ENCODE measurements at places on chromosomes 7 and 10. TPM values are rescaled to one million over a fixed set of nuclear protein-coding genes. Genes with fewer than 3 reads are reported as not detected.

The FKBP6 gene
- total RNA-seq: not detected

The ANKRD2 gene
- total RNA-seq: not detected

The AKR1B1 gene
- total RNA-seq: 64.3 TPM

The PLEKHA8 gene
- 9.9 TPM for total RNA-seq

The CTAGE4 gene
- 2.2 TPM for total RNA-seq

The CFAP43 gene
- total RNA-seq: not detected

The WEE2 gene
- not detected for total RNA-seq

The WDR86 gene
- total RNA-seq: 7.2 TPM

The UTF1 gene
- not detected for total RNA-seq

The STOX1 gene
- 0.16 TPM for total RNA-seq

The GSTO2 gene
- 2.4 TPM for total RNA-seq

The NEURL1 gene
- 0.95 TPM for total RNA-seq

The SLC26A3 gene
- total RNA-seq: not detected

The AMZ1 gene
- 0.73 TPM for total RNA-seq

DNA sequence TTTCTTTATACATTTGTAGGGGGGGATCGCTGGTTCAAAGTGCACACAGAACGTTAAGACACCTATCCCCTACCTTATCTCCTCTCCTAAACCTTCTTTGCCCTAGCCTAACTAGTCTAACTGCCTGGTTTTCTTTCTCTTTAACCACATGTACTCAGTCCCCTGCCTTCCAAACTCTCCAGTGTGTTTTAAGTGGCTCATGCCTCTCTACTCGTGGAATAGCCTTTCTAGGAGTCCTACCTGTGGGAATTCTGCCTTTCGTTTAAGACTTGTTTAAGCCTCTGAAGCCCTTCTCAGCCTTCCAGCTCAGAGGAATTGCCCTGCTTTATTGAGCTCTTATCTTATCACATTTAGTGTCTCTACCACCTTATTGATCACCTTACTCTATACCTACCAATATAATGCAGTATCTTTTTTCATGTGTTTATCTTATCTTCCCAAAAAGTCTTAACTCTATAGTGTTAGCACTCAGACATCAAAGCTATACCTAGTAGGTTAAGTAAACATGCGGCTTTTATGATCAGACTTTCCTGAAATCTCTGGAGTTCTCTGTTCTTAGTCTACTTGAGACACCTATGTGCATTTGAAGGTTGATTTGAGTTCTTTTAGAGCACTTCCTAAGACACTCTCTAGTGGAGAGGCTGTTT is 50.7 kb downstream of the ARID5B start:
- no peak for DNase-seq

DNA sequence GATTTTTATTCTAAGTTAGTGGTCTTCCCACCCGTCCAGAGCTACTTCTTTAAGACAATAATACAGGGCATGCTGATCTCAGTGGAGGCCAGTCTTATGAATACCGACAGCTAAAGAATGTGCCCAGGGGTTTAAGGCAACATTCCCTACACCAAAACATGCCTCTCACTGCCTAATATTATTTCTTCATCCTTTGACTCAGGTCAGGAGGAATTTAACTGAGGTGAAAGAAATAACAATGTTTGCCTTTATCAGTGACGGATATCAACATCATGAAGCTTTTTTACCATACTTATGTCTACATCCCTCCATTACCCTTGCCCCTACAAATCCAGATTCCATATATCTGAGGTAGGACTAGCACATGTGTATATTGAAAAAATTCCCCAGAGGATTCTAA is 33.3 kb upstream of the TES start:
- DNase-seq: no peak

GRCh38 chr7:95264363-95264891 is 59.9 kb downstream of the PON1 start:
- no peak for DNase-seq

GRCh38 chr7:140653319-140654108 is 12.9 kb upstream of the DENND2A start:
- DNase-seq: no peak

- DNase-seq: no peak
Observed at GRCh38 chr7:147151661-147152060, 1035.1 kb downstream of the CNTNAP2 start.

GRCh38 chr10:58436071-58436470 is 50.9 kb downstream of the TFAM start:
- DNase-seq: no peak

DNA sequence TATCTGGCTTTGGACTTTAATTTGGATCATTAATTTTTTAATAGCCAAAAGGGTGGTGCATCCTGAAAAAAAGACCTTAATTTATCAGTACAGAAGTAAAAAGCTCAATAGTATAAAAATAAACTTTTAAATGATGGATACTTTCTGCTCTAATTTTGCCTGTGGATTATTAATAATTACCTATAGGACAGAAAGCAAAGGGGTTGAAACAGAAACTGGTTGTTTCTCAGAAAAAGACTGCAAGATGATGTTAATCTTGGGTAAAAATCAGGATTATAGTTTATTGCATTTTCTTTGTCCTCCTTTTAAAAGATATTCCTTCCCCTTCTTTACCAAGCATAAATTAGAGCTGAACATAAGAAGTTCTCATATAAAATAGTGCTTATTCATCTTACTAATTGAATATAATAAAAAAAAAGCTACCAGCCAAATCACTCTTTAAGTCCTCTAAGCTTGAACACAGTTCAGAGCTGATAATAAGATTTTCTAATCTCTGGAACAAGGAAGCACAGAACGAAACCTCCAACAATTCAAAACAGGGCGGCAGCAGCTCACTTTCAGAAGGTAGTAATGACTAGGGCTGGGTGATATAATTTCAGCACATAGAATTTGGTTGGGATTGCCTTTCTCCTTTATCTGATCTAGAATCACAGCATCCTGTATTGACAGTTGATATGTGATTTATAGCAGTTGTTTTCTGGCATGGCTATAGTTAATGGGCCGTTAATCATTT is 8.1 kb upstream of the GPR85 start:
- DNase-seq: no peak

- DNase-seq: no peak
Observed at GRCh38 chr10:119852277-119852676, 20.4 kb downstream of the MCMBP start.

DNA sequence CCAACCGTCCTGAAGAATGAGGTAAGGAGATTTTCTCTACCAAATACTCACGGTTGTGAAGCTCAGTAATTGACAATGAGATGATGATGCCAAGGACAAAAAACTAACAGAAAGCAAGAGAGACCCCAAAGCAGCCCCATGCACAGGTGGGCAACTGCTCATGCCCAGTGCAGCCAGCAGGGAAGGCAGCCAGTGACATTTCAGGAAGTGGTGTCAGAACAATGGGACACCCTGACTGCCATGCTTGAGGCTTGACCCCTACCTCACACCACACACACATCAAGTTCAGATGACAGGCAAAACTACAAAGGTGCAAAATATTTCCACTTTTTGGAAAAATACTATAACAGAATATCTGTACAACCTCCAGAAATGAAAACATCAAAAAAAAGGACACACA is 66.9 kb downstream of the CFAP46 start:
- DNase-seq: no peak

- no peak for DNase-seq
Observed at GRCh38 chr10:61385231-61386001, 67.8 kb downstream of the TMEM26 start.

DNA sequence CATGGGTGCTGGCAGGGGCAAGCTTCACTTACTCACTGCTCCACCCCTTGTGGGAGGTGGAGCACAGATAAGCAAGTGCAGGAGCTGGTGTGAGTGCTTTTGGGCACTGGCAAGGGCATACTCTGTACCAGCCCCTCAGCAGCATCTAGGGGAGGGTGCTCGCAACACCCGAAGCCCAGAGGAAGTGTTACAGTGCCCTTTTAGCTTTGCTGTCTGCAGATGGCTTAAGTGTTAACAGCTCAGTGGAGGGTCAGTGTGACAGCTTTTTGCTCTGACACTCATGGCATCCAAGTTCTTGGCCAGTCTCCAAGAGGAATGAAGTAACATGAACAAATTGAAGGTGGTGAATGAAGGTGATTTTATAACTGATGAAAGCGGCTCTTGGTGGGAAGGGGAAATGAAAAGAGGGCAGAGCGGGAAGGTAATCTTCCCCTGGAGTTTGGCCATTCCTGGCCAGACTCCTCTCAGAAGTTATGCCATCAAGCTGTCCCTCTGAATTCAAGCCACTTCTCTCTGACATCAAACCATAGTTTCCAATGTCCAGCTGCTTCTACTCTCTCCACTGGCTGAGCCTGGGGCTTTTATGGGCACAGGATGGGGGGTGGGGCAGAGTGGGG is 862.5 kb downstream of the KCNMA1 start:
- no peak for DNase-seq

DNA sequence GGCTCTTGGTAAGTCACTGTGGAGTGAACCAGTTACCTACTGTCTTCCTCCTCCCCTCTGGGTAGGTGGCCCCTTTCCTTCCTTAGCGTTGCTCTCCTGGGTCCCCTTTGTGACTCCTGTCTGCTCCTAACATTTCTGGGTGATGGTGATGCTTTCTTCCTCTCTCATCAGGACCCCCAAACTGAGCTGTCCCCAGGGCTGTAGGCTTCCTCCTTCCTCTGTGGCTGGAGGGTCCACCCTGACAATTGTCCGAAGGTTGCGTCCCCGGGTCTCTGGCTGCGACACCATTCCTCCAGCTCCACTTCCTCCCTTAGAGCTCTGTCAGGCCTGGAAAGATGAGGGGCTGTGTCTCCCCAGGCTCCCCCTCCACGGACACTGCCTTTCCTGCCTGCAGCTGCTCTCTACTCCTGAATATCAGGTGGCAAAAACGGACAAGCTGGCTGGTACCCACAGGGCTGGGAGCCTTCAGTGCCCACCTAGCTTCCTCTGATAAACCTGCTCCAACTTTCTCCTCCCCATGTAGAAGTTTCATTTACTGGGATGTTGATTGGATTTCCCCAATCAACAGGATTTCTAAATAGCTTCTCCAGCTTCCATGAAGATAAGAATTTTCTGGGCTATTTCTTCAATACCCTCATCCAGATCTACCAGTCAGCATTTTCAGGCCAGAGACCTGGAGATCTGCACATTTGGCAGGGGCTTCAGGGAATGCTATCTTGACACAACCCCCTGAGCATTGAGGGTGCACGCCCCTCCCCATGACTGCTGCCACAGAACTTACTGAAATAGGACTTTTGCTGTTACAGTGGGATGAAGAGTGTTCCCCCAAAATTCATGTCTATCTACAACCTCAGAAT is 506.5 kb downstream of the TCERG1L start:
- DNase-seq: no peak

DNA sequence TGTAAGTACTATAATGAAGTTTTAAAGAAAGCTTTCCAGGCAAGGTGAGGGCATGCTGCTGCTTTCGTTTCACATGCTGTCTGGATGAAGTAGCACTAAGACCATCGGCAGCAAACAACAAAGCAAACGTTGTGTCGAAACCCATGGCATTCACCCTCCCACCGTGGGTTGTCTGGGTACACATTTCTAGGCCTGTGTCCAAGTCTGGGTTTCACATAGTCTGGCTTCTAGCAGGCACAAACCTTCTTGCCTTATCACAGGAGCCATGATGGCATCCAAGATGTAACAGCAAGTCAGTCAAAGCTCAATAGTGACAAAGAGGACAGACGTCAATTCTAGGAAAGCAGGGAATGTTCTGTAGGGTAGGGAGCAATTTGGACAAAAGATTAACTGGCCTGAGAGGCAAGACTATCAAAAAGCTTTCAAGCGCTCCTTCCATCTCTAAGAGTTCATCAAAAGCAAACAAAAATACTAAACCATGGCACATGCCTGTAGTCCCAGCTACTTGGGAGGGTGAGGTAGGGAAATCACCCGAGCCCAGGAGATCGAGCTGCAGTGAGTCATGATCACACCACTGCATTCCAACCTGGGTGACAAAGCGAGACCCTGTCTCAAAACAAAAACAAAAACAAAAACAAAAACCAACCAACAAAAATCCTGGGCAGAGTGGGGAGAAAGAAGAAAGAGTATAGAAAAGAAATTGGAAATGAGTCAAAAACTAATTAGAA is 42.7 kb downstream of the PAXIP1 start:
- no peak for DNase-seq

DNA sequence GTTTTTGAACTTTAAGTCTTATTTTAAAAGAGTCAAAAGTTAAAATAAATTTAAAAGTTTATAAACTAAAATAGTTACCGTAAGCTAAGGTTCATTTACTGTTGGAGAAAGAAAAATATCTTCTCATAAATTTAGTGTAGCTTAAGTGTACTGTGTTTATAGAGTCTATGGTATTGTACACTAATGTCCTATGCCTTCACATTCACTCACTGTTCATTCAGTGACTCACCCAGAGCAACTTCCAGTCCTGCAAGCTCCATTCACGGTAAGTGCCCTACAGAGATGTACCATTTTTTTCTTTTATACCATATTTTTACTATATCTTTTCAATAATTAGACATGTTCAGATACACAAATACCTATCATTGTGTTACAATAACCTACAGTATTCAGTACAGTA is 97.6 kb downstream of the PTN start:
- no peak for DNase-seq

GRCh38 chr7:99709838-99710578 is 25.0 kb downstream of the CYP3A7 start:
- no peak for DNase-seq

GRCh38 chr7:69129524-69129923 is 468.8 kb upstream of the AUTS2 start:
- no peak for DNase-seq

- DNase-seq: no peak
Observed at GRCh38 chr10:1361411-1362105, 305.4 kb downstream of the WDR37 start.

DNA sequence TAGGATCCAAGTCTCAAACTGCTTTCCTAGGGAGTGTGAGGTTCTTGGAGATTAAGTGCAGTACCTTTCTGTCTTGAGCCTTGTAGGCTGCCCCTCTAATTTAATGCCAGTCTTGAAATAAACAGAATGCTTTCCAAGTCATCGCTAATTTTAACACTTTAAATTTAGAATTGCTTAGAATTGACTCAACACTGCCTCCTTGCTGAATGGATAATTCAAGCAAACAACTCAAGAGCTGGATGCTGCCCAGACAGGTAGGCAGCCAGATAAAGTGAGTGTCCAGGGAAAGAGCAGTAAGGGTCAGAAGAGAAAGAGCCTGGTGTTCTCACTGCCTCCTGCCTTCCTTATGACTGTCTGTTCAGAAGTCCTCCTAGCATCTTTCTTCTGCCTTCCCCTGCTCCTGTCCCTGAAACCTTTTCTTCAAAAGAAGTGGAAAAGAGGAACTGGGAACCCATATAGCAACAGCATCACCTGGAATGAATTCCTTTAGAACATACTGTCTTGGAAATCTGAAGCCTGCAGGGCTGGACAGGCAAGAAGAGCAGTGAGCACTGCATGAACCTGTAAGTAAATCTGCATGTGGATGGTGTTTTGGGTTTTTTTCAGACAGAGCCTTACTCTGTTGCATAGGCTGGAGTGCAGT is 3.1 kb upstream of the GOT1 start:
- DNase-seq: no peak

Measured in T-cell (primary cell).